Right hindlimb (tissue), 1 donor: ENCODE measurements at places on chromosomes 1 and 21.

DNA sequence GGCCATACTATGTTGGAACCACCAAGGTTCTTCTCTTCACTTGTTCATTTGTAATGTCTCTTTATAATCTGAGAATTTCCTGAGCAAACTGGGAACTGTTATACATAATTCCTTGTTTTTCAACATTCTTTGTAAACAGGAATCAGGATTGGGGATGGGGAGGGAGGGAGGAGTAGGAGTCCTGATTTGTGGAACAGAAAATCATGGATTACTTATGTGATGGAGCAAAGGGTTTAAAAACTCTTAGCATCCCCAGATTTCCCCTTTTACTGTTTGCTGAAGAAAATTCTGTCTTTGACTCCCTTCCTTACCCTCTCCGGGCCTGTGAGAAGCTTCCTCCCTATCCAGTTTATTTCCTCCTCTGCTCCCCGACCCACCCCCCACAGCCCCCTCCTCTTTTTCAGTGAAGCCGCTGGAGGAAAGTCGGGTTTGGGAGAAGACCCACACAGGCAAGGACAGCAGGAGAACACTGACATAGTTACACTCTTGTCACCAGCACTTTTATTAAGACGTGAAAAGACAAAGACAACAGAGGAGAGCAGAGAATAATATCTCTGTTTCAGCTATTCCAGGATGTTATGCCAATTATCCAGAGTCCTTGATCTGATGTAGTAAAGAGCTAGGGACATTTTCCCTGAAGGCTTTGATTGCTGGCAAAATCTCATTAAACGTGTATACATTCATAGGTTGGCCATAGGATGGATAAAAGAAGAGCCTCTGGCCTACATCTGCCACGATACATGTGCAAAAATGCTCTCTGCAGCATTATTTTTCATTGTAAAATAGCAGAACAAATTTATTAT is 4.6 kb upstream of the NBPF1 start:
- no peak for DNase-seq

GRCh38 chr1:221032637-221033280 is 153.5 kb downstream of the HLX start:
- peak; percentile 58 for DNase-seq

- no peak for DNase-seq
These were observed 24.0 kb downstream of the USP25 start for GRCh38 chr21:15753741-15754140.

- peak; percentile 3 for DNase-seq
These were observed 16.9 kb downstream of the ACTRT2 start for GRCh38 chr1:3038113-3038551.

DNA sequence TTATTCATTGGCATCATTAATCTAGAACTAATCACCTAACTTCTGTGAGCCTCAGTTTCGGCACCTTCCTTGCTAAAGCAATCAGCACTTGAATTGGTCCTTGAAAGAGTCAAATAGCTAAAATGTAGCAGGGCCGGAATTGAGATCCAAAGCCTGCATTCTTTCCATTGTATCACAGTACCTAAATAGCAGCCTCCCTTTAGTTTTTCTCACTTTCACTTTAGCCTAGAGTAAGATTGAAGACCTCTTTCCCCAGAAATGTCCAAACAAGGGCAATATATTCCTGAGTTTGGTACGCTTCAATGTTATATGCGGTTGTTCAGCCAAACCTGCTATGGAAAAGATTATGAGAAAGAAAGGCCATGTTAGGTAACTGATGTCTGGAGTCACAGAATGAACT is 121.9 kb upstream of the BMP8A start:
- no peak for DNase-seq

DNA sequence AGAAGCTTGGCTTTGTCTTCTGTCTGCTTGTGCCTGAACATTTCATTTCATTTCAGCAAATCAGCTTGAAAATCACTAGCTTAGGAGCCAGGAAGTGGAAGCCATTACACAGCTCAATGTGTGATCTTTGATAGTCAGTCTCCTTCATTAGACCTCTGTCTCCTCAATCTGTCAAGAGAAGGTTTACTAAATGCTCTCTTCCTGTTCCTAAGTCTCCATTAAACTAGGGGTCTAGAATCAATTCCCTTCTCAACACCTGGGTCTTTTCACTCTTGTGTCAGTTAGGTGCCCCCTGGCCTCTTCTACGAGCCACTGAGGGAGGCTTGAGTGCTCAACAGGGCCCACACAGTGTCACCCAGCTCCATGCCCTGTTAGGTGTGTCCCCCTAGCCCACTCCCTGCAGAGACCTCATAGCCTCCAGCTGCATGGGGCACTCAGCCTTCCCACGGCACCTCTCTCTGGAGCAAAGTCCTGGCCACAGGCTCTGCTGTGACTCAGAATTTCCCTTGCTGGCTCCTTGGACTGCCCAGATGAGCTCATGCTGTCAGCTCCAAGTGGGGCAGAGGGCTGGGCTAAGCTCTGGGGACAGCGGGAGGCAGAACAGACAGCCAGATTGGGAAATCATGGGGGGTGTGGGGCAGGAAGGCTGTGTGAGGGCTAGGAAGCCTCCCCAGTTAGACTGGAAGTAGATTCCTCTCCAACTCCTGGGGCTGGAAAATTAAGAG is 115.7 kb upstream of the IPO9 start:
- peak; percentile 82 for DNase-seq

DNA sequence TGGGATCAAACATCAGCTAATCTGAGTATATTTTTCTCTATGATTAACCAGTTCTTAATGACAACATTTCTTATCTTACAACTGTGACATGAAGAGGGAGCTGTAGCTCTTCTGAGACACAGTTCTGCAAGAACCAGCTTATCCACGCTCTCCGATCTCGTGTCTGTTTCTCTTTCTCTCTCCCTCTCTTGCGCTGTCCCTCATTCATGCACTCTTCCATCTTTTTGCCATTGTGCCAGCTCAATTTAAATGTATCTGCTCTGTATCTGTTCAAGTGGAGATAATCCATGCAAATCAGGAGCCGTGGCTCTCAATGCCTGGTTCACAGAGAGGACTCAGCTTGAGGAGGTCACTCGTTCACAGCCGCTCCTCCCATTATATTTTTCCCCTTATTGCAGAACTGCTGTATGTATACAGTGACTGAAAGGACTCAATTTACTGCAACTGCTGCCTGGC is 494.7 kb upstream of the ADGRL2 start:
- DNase-seq = peak; percentile 70

- peak; percentile 18 for DNase-seq
These were observed 21.4 kb downstream of the SKI start for GRCh38 chr1:2249559-2249906.

DNA sequence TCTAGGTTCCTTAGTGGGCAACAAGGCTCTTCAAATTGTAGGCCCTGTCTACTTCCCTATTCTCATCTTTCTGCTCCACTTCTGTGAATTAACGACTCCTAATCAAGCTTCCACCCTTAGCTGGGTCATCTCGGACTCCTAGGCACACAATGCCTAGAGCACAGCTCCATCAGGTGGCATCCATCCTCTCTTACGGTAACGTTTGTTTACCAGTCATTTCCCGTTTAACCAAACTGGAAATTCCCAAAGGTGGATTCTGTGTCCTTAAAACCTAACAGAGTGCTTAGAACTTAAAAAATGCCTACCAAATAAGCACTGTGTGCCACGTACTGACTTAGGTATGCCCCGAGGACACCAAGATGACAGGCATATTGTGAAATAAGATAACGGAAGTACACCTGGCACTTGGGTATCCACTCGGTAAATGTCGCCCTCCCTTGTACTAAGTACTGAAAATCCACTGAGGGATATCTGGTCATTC is 1.5 kb downstream of the PARP1 start:
- no peak for DNase-seq

DNA sequence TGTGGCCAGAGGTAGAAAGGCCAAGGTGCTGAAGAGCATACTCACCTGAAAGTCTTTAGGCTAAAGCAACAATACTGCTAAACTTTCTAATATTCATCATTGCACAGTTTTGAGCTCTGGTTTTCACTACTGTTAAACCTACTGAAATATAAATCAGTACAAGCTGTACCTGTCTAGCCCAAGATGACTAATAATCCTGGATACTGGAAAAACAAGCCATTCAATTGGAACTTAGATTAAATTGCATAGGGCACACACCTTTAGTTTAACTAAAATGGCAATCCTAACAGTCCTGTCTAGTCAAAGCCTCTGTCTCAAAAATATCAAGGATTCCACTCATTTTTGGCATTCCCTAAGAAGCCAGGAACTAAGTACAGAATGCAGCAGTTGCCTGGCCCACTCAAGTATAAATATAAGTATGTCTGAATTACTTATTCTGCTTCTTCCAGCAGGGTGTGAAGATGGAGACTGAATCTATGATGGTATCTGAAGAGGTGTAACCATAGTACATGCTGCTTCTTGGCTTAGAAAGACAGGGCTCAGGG is 3.1 kb downstream of the CHML start:
- DNase-seq = no peak

GRCh38 chr1:113142791-113143190 is 69.8 kb downstream of the LRIG2 start:
- DNase-seq = no peak

DNA sequence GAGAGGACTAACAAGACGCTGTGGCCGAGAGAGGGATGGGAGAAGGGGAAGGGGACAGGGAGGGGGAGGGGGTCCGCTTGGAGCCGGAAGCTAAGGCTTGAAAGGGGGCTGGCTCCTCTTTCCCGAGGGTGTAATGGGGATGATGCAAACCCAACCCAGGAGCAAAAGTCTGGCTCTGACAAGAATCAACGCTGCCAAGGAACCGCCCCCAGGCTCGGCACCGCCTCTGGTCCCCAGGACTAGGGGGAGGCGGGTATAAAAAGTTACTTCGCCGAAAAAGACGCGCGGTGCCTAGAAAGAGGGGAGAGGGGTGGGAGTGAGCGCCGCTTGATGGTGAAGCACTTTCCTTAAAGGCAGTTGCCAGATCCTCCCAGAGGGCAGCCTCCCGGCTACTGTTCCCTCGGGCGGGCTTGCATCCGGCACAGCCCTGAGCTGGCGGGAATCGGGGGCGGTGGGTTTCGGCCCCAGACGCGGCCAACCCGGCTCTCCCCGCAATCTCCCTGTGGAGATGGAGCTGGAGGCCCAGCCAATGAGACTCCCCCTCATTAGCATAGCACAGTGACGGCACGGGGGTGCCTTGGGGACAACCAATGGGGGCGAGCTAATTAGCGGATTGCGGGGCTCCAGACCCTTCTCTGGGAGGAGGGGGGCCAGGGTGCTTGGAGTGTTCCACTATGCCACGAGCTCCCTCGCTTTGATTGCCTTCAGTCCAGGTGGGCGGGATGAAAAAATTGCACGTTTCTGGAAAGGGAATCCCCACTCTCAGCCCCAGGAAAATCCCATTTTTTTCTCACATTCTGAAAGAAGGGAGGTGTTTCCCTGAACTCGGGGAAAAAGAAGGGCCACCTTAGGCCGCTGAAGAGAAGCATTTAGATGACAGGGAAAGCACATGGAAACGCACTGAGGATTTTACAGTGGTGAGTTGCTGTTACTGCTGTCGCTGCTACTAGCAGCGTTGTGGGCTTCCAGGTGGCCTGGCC is at the start of gene KCNT2:
TSS of gene KCNT2 (minus strand) at position 51 of the 980 bp plus-strand sequence. CDS start 131 bp downstream, outside the sequence.
- DNase-seq = peak; percentile 90
